Tibial nerve (tissue), 4 donors: ENCODE measurements at places on chromosomes 16 and 17.

DNA sequence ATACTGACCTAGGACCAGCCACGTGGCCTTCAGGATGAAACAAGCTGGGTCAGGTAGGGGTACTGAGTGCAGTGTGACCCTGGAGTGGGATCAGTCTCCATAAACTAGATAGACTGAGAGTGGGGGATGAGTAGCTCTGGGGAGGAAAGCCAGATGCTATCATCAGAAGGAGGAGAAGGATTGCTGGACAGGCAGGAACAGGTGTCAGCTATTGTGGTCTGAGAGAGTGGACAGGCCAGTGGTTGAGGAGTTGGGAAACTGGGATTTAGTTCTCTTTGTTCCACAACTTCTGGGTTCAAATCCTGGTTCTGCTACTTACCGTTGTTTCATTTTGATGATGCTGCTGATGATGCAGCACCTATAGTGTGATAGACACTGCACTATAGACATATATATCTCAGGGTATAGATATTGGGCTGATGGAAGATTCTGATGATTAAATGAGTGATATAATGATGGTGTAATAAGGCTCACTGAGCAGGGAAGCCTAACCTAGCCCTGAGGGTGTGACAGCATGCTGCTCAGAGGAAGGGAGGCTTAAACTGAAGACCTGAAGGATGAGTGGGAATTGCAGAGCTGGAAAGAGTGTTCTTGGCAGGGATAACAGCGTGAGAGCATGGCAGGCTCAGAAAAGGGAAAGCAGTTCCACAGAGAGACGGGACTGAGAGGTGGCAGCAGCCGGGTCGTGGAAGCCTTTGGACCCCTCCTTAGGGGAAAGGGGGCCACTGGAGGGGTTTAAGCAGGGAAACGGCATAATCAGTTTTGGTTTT, 66.0 kb downstream of the SNX20 start:
- DNase-seq: no peak

DNA sequence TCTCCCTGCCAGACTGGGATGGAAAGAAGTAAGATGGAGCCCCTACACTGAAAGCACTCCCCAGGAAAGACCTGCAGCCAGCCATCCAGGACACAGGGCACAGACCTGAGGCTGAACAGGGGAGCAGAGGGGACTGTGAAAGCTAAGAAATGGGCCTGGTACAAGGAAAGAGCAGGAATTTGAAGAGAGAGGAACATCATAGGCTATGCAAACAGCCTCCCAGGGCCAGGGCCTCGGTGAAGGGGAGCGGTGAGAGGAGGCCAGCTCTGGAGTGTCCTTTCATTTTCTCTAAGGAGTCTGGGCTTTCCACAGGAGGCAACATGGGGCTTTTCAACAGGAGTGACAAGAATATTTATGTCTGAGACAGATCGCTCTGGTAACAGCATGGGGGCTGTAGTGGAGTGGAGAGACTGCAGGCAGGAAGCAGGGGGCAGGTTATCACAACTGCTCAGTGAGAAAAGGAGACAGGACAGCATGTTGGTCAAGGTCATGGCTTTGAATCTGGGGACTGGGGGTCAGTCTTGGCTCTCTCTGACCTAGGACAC, 50.1 kb downstream of the TOM1L2 start:
- no peak for DNase-seq

GRCh38 chr17:510226-510917, 157.8 kb upstream of the RPH3AL start:
- no peak for DNase-seq

- peak; percentile 71 for DNase-seq
These were observed 54.2 kb downstream of the PLD6 start for GRCh38 chr17:17151962-17152361.

- no peak for DNase-seq
These were observed 5.9 kb downstream of the BBS2 start for GRCh38 chr16:56513972-56514371.

DNA sequence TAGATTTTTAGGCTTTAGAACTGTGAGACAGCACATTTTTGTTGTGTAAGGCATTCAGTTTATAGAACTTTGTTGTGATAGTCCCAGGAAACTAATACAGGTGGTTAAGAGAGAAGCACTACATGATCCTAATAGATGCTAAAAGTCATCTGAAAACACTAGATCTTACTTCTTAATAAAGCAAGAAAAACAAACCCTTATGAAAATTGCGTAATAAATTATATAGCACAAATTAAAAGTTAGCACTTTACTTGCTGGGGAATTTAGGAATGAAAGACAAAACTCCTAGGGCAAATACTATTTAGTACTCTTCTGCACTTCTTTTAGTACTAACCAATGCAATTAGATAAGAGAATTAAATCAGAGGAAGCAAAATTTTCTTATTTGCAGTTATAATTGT, 163.3 kb upstream of the SHISA6 start:
- DNase-seq: no peak

DNA sequence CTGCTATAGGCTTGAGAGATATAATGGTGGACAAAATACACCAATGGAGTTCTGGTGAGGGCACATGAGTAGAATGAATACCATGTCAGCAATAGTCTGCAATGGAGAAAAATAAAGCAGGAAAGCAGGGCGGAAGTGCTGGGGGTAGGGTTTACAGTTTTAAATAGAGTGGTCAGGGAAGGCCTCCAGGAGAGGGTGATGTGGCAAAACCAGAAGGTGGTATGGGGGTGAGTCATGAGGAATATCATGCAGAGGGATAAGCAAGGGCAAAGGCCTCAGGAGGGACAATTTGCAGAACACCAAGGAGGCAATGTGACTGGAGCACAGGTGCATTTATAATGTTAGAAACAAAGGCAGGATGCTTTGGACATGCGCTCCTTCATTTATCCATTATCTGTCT, 102.0 kb downstream of the ITFG1 start:
- DNase-seq: no peak

DNA sequence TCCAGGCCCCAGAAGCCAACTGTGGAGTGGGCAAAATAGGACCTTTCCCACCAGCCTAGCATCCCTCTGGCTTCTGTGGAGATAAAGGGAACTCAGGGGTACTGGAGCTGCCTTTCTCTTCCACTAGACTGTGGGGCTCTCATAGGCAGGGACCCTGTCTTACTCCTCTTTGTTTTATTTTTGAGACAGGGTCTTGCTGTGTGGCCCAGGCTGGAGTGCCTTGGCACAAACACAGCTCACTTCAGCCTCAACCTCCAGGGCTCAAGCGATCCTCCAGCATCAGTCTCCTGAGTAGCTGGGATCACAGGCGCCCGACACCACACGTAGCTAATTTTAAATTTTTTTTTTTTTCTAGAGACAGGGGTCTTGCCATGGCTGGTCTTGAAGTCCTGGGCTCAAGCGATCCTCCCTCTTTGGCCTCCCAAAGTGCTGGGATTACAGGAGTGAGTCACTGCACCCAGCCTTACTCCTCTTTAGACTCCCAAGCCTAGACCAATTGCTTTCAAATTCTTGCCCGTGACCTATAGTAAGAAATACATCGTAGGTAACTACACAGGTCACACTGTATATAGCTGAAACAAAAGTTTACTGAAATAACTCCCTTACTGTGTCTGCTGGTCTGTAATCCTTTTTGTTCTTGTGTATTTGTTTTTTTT, 2.6 kb downstream of the RAI1 start:
- DNase-seq: no peak

DNA sequence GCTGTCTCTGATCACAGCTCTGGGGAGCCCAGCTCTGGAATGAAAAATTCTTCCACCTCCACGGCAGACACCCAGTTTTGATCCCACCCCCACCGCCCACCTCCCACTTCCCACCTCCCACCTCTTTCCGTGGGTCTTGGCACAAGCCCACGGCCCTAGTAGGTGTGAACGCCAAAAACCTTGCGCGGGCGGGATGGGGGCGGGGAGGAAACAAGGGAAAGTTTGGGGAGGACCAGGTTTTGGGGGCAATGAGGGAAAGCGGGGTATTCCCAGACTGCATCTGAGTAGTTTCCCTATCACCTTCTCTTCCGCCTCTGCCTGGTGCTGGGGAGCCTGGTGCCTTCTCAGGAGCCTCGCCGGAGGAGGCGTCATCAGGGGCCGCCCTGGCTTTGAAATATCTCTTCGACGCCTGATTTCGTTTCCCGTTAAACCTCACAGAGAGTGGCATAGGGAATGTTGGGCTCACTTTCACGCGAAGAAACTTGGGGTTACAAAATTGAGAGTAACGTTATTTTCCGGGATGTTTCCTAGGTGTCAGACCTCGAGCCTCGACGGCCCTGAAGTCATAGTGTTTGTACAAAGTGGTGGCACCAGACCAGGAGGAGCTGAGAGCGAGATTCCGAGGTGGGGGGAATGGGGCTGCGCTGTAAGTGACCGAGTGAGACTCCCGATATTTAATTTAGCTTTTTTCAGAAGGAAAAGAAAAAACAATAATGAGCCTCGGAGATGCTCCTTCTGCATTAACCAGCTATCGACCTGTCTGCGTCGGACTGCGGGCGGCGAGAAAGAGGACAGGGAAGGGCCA, 1.6 kb upstream of the IRX3 start:
- DNase-seq: no peak

DNA sequence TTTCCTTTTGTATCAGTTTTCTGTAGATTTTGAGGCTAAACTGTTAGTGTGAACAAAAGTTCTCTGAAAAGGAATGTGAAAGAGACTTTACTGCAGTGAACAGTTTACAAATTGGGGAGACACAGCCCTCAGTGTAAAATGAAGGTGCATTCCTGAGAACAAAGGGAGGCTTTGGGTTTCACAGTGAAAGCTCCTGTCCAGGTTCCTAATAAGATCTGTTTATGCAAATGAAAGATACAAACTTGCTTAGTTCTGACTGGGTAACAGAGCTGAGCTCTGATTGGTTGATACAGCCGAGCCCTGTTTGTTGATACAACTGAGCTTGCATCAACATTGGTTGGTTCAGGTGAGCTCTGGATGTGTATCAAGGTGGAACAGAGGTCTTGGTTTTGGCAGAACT, 8.3 kb upstream of the CDRT15 start:
- DNase-seq: no peak

GRCh38 chr16:55568207-55568606, 1.7 kb downstream of the CAPNS2 start:
- DNase-seq: no peak

DNA sequence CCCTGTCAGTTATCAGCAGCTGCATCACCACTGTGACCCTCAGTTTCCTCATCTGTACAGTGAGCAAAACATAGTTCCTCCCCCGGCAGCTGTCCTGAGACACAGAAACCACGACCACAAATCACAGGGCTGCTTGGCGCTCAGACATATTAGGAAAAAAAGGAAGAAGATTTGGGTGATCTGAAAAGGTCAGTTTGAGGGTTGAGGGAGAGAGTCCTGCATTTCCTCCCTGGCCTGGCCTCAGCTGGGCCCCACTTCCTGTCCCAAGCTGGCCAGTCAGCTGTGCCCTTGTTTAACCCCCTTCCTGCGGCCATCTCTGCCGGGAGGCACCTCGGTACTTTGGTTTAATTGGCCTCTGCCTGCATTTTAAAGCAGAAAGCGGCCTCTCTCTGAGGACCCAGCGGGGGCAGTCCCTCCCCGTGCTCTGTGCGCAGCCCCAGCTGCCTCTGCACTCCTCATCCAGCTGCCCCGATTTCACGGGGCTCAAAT, 24.0 kb upstream of the CIBAR2 start:
- no peak for DNase-seq

- DNase-seq: peak; percentile 68
These were observed 1.4 kb downstream of the PHF23 start for GRCh38 chr17:7237761-7238419.

GRCh38 chr16:14524979-14525378, 105.1 kb downstream of the PARN start:
- DNase-seq: no peak

- DNase-seq: no peak
These were observed 190.9 kb downstream of the WWOX start for GRCh38 chr16:78290395-78290794.

DNA sequence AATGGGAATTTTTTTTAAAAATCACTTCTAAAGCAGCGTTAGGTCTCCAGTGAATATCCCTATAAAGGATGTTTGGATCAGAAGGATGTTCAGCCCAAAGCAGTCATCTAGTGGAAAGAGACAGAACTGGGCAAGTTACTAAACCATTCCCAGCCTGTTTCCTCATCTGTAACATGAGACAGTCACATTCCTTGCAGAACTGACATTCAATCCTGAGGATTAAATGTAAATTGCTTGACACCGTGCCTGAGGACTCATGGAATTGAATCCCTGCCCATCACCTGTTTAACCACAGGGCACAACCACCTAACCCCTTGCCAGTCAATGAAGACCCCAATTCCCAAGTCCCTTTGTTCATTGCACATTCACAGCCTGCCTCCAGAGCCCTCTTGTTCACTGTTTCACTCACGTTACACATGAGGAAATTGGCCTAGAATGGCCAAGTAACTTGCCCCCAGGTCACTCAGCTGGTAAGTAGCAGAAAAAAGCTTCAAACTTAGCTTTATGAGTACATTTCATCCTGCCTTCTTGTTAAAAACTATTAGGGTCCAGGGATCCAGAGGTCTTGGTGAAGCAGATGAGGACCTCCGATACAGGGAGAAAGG, 1.4 kb downstream of the CMTM2 start:
- DNase-seq: no peak

- DNase-seq: no peak
These were observed 35.6 kb downstream of the CLEC16A start for GRCh38 chr16:10979717-10980601.

DNA sequence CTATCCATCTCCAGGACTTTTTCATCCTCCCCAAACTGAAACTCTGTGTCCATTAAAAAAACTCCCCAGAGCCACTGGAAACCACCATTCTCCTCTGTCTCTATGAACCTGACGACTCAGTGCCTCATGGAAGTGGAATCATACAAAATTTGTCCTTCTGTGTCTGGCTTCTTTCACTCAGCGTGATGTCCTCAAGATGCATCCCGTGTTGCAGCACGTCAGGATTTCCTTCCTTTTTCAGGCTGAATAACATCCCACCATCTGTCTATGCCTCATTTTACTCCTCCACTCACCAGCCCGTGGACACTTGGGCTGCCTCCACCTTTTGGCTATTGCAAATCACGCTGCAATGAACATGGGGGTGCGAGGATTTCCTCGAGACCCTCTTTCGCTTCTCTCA, 12.6 kb upstream of the ALDH3A1 start:
- DNase-seq: no peak

- peak; percentile 65 for DNase-seq
These were observed 18.6 kb downstream of the CDH16 start for GRCh38 chr16:66899945-66900710.

- no peak for DNase-seq
These were observed 60.5 kb downstream of the SLC5A11 start for GRCh38 chr16:24906199-24906808.

GRCh38 chr16:53816211-53816836, 112.4 kb downstream of the FTO start:
- DNase-seq: no peak

GRCh38 chr17:19305256-19305655, 57.3 kb downstream of the B9D1 start:
- DNase-seq: no peak

- no peak for DNase-seq
These were observed 4.3 kb downstream of the BANP start for GRCh38 chr16:87955302-87956097.

- peak; percentile 50 for DNase-seq
These were observed 1.1 kb downstream of the CD79B start for GRCh38 chr17:63930951-63931575.
